Kasumi-1 (cell line): ENCODE measurements at places on chromosomes 5 and 9.
A peak's percentile ranks its signal among the peaks of the same experiment; 100 is the strongest.

- DNase-seq = no peak
Measured at GRCh38 chr9:134986957-134987356, 69.2 kb upstream of the FCN1 start.

DNA sequence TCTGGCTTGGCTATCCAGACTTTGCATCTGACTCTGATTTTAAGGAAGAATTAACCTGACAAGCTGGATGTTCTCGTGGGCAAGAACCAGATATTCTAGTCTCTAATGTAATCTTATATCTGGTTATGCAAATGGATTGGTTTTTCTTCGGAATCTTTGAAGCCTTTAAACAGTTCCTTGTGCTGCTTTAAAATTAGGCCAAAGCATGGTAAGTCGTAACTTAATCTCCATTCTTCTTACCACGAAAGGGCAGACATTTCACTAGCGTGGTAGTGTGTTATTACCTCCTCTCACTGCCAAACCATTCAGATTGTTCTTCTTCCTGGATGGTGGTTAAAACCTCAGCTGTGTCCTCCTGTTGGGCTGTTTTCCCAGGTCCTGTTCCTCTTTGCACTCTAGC is 34.1 kb upstream of the TTC23L start:
- no peak for DNase-seq

GRCh38 chr5:177474002-177474476 is 605 bp upstream of the DBN1 start:
- DNase-seq = no peak

GRCh38 chr9:104903609-104904008 is 24.3 kb downstream of the ABCA1 start:
- DNase-seq = no peak

- DNase-seq = peak; percentile 55
Measured at GRCh38 chr5:16975950-16976624, 40.0 kb upstream of the MYO10 start.

DNA sequence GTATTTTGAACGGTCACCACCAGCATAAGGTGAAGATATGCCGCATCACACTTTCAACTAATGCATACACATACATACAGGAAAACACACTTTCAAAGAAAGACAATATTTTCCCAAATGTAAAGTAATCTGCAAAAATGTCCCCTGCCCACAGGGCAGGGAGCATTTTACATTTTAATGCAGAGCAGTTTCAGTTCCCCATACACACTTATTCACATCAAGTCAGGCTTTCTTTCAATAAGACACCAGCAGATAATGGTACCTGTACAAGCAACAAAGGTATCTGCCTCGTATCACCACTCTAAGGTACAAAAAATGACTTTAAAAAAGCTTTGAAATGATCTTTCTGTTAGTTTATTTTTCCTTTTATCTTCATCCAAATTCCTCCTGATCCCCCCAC is 247.1 kb upstream of the CCNG1 start:
- no peak for DNase-seq

DNA sequence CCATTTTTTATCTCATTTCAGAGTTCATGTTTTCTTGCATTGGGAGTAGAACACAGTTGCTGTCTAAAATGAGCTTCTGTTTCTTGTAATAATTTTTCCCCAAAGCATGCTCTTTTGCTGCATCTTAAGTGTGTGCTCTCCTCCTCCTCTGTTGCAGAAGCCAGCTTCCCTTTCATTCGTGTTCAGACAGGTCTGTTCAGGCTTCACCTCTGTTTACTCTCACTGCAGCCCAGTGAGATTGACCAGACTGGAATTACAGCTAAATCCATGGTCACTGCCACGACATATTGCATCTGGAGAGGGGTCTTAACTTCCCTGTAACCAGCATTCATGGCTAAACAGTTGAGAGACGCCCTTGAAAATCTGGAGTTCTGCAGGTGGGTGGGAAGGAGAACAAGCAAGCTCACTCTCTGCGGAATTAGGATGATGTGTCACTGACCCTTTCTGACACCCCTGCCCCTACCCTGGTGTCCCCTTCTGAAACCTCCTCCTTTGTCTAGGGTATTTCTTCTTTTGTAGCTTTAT is 223.2 kb downstream of the FSTL4 start:
- no peak for DNase-seq

- DNase-seq = no peak
Measured at GRCh38 chr5:141986072-141986471, 17.2 kb downstream of the RNF14 start.

DNA sequence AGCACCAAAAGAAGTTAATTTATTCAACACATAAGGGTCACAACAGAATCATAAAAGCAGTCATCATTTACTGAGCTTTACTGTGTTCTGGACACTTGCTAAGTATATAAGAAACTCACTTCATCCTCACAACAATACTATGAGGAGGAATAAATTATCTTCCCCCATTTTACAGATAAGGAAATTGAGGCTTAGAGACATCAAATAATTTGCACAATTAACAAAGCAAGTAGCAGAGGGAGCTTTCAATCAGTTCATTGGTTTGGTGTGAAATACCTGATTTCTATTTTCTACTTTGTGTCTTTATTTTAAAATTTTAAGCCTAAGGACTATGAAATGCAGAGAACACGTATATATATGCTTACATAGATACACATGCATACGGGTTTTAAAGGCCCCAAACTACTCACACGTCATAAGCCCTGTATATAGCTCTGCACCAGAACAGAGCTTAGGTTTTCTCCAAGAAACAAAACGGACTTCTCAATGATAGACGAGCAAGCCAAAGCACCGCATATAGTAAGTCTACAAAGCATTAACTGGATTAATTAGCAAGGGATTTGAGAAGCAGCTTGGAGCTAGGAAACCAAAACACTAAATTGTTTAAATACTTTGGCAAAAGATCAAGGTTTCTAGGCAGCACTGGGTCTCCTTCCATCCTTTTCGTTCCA is 95.6 kb downstream of the DENND1A start:
- no peak for DNase-seq

DNA sequence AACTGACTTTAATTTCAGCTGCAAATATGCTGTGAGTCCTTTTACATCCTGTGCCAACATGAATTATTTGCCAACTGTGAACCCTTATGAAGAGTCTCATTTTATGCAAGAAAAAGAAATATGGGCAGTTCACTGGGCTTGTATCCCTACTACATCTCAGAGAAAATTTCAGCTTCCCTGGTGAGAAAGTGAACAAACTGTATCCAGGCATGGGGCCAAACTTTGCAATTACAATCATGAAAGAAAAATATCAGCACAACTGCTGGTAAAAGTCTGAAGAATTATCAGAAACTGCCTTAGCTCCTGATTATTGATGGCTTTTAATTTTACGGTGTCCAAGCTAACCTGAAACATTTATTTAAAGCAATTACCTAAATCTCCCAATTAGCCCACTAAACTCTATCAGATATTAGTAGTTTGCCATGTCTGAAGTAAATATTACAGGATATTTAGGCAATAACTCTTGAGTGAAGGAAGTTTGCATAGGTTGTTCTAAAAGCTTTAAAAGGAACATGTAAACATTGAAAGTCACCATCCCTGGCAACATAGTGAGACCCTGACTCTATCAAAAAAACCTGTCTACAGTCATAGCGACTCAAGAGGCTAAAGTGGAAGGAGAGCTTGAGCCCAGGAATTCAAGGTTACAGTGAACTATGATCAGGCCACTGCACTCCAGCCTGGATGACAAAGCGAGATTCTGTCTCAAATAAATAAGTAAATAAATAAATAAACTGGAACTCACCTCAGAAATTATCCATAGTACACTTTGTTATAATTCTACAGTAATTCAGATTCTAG is 83.9 kb upstream of the HCN1 start:
- no peak for DNase-seq

DNA sequence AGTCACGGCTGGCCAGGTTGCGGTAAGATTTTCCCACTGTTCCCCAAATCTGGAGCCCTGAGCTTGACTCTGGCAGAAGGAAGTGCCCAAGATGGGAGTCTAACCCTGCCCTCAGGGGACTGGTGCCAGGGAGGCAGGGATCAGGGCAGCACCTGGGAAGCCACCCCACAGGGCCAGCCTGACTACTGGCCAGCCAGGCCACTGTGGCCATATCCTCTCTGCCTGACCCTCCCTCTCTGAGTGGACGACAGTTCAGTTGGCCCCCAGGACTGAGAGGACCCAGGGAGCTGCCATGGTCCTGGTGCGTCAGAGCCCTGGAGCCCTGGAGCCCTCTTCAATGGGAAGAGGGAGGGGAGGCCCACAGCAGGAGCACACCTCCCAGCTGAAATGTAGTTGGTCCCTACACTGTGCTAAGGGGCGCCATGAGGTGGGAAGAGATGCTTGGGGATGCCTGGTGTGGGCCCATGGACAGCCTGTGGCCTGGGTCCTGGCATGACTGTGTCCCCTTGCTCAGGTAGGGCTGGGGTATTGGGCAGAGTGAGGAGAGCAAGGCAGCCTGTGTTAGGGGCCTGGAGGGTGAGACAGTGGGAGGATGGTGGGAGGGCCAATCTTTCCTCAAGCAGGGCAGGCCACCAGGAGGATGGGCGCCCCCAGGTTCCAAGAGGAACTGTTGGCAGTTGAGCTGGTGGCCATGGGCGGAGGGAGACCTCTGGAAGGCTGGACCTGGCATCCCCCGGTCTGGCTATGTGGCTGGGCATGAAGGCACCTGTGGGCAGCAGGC is 81.1 kb downstream of the PHF2 start:
- no peak for DNase-seq

GRCh38 chr9:129204840-129205239 is 26.8 kb upstream of the IER5L start:
- no peak for DNase-seq

DNA sequence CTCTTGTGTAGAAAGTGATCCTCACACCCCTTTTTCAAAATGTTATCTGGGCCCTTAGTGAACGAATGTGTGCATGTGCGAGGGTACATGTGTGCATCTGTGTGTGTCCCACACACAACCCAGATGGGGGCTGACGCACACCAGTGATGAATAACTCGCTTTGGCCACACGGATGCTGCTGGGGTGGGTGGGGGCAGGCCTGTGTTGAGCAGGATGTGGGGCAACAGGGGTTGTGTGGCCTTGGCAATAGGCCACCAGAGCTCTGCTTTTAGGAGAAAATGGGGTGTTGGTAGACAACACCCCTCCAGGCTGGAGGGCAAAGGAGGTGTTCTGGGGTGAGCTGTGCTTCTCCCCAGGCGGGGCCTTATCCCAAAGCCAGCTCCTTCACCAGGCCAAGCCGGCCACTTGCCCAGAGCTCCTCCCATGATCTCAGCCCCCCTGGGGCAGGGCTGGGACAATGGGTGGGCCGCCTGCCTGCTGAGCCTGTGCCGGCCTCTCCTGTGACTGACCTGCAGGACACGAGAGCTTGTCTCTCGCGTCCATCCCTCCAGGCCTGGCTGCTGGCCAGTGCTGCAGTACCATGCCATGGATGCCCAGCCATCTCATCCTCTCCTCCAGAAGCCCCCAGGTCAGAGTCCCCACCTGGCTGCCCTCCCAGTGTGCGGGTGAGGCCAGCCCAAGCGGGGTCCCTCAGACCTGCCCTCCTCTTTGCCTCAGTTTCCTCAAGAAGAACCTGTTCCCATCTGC is 1.7 kb downstream of the DBN1 start:
- DNase-seq = no peak

DNA sequence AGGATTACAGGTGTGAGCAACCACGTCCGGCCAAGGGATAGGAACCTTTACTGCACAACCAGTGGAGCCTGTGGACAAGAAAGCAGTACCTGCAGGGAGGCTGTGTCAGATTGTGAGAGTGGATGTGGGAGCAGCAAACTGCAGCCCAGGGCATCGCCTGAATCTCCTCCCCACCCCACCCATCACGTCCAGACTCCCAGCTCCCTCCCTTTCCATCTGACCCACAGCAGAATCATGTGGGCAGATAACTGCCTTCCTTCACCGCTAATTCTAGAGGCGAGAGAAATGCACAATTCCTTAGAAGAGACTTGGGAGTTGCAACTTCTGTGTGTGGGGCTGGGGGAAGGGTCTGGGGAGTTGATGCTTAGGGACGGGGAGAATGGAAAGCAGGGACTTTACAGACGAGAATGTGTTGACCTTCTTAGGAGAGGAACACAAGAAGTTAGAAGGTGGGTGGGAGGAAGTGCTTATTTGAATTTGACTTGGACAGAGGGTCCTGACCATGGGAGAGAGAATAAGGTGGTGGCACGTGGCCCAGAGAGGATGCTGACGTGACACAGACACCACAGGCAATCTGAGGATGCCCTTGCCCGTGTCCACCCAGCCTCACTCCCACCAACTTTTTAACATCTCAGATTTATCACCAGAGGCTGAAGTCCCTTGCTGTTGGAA is 4.5 kb upstream of the LCP2 start:
- no peak for DNase-seq

- no peak for DNase-seq
Measured at GRCh38 chr5:37736397-37736796, 103.4 kb downstream of the GDNF start.

DNA sequence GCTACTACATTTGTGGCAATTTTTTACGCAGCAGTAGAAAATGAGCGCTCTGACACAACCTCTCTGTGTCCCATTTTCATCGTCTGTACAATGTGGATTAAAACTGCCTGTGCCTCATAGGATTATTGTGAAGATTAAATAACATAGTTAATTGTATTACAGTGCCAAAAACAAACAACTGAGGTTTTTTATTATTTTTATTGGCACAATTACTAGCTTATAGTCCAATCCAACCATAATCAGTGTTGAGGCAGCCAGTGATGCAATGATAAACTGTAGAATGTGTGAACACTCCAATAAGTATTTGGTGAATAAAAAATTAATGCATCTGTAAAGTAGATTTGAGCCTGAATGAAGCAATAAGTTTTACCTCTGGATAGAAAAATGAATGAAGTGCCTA is 588.3 kb downstream of the DNAH5 start:
- no peak for DNase-seq

DNA sequence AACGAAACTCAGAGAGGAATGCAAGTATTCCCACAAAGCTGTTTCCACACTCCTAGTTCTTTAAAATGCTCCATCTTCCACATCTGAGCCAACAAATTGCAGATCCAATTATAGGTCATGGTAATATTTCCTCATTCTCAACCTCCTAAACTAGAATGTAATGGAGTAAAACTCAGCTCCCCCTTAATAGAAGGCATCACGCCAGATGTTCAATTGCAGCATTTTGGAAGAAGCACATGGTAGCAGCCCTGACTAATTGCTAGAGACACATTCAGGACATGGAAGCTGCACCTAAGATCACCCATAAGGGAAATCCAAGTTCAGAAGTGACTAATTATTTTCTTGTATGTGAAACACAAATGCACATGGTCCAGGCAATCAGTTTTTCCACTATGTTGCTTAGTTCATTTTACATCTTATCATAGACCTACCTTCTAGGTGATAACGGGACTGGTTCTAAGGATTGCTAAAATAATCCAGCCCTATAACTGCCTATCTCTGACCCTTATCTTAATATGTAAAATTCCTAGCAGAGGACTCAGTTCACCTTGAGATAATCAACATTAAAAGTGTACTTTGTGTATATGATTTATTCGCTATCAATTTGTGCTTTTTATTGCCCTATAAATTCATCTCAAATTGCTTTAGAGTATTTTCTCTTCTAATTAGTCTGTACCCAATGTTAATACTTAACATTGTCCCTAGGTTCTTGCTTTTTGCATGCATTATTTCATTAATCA is 75.1 kb downstream of the GABRB2 start:
- no peak for DNase-seq

DNA sequence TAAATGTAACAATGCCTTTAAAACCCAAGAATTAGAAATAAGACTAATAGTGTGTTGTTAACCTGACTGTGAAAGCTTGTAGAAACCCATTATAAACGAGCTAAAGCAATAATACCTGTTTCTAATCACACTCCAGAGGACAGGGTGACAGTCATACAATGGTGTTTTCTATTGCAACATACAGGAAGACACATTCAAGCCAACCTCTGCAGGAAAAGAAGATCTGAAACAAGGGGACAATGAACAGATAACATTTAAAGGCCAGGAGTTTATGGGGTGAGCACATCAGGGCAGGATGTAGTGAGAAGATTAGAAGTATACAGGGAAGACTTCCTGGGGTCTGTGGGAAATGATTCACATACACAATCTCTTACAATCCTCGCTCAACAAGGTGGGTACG is 13.8 kb downstream of the BARHL1 start:
- no peak for DNase-seq
